ENCODE measurements at places on chromosomes 1 and 21.

DNA sequence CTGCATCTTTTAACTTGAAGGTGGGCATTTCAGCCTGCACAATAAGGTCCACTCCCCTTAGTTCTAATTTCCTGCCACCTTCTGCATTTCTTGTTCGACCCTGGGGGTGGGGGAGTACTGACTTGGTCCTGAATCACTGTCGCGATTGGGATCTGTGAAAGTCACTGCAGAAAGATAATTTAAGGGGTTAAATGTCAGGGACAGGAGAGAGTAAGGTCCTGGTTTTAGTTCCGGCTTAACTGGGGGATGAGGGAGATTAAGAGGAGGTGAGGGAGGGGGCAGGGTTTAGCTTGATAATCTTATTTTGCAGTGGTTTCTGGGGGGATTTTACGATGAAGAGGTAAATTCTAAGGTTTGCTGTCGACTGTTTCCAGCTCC, 128.1 kb downstream of the MRPS6 start:
- DNase-seq = no peak

DNA sequence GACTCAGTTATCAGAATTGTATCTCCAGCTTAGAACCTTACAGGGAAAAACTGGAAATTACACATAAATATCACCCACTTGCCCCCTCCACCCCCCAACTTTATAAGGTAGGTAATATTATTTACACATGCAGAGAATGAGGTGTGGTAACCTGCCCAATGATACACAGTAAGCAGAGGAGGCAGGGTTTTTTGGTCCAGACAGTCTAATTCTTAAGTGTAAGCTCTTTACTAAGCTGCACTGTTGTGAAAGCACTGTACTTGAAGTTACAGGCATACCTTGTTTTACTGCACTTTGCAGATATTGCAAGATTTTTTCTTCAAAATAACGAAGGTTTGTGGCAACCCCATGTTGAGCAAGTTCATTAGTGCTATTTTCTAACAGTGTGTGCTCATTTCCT, 24.8 kb upstream of the MYOCOS start:
- DNase-seq = no peak

- DNase-seq = no peak
These were observed 4.1 kb downstream of the GSTM5 start for GRCh38 chr1:109716121-109716520.

- no peak for DNase-seq
These were observed 23.8 kb downstream of the OTUD7B start for GRCh38 chr1:149986486-149987296.

All from LoVo (cell line).